ENCODE measurements at places on chromosomes 4 and X.

- DNase-seq: no peak
These were observed 51.6 kb downstream of the KIT start for GRCh38 chr4:54709400-54709799.

- no peak for DNase-seq
These were observed 97.4 kb downstream of the COL4A5 start for GRCh38 chrX:108537005-108537404.

GRCh38 chr4:122845066-122845465 is 18.4 kb downstream of the FGF2 start:
- no peak for DNase-seq

- DNase-seq: no peak
These were observed 2.4 kb downstream of the MEPE start for GRCh38 chr4:87835197-87835596.

DNA sequence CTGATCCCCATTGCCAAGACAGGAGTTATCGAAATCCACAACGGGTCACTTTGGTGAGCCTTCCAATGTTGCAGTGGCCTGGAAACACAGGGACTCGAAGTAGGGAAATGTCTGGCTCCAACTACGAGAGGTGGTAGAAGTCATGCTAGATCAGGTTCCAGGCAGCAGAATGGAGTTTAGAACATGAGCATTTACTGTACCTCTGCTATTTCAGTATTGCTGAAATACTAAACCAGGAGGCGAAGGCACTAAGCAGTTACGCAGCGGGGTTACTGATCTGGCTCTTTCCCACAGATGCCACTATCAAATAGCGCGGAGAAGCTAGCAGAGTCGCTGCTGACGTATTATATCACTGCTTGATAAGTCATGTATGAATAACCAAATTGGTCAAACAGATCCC is 56.3 kb downstream of the PTCHD1 start:
- DNase-seq: no peak

- DNase-seq: peak; percentile 2
These were observed 1126.9 kb downstream of the STPG2 start for GRCh38 chr4:97016186-97016907.

GRCh38 chr4:1363513-1363912 is 16.5 kb downstream of the UVSSA start:
- no peak for DNase-seq

- no peak for DNase-seq
These were observed 12.1 kb downstream of the FGFBP1 start for GRCh38 chr4:15926486-15926885.

DNA sequence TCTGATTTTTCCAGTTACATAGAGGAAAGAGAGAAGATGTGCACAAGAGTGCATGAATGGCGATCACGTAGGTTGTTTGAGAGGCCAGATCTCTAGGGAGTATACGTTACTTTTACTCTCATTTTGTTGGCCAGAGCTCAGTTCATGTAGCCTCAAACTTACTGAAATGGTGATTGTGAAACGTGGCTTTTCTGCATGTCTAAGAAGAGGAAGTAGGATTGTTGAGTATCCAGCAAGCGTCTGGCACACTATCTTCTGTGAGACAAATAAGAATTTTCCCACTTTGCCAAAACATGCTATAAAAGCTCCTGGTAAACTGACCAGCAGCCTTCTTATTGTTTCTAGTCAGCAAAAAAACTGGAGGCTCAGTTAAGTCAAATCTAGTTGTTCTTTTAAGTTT is 264.5 kb upstream of the EMCN start:
- no peak for DNase-seq

- DNase-seq: no peak
These were observed 216.1 kb upstream of the FAT1 start for GRCh38 chr4:186939766-186940165.

DNA sequence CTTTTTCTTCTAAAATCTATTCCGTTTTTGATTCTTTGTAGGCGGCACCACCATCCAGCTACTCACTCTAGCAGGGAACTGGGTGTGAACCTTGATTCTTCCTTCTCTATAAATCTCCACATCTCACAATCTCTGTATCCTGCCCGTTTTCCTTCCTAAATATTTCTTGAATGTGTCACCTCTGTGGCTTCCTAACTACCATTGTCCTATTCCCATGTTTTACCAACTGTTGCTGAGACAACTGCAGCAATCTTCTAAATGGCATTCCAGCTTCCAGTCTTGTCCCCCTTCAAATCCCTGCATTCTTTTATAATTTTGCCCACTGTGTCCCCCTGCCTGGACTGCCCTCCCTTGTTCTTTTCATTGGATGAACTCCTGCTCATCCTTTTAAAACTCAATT is 641.3 kb downstream of the RPA4 start:
- no peak for DNase-seq

- DNase-seq: no peak
These were observed 648 bp upstream of the MSMO1 start for GRCh38 chr4:165326831-165327210.

DNA sequence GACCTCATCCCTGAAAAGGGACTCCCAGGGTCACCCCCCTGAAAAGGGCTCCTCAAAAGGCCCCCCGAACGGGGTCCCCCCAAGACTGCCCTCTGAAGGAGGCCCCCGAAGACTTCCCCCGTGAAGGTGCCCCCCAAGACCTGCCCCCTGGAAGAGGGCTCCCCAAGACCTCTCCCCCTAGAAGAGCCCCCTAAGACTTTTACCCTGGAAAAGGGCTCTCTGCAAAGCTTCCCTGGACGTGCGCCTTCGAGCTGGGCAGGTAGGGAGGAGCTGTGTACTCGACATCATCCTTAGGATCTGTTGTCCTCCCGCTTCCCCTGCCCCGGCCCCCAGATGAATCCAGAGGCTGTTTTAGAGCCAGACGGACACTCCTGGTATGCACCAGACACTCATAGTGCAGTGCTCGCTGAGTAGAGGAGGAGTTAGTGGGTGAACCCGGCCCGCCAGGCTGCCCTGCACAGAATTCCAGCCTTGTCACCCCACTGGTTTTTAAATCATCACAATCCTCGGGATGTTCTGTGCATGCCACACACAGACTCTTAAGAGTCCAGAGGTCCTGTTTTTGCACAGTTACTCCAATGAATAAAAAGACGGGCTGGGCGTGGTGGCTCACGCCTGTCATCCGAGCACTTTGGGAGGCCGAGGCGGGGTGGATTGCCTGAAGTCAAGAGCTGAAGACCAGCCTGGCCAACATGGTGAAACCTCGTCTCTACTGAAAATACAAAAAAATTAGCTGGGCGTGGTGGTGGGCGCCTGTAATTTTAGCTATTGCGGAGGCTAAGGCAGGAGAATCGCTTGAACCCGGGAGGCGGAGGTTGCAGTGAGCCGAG is 5.7 kb upstream of the SLC25A6 start:
- no peak for DNase-seq

- no peak for DNase-seq
These were observed 228.0 kb downstream of the PALLD start for GRCh38 chr4:168724686-168725411.

GRCh38 chr4:164204434-164204833 is 549.5 kb upstream of the SMIM31 start:
- peak; percentile 74 for DNase-seq

- DNase-seq: no peak
These were observed 32.0 kb upstream of the FHL1 start for GRCh38 chrX:136115126-136115903.

DNA sequence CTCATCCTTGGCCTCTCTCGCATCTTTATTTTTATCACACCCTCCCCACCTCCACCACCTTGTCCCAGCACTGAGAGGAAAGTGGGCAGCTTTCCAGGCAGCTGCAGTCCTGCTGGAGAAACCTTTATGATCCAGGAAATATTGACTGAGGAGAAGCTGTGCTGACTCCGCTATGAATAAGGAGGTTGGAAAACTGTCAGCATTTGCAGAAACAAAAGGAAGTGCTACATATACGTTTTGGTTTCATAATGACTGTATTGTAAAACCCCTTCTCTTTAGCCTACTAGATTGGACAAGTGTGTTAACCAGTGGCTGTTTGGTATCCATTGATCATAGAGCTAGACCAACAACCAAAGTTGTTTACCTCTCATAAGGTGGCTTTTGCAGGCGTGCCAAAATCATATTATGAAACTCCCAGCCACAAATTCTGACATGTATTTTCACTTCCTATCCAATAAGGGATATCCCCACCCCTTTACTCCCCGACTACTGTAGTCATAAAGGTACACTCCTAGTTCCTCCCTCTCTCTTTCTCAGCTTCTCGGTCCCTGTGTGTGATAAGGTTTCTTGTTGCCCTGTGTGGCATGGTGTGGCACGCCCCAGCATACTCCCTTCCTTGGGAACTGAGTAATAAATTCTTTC is 88.4 kb downstream of the GPR143 start:
- no peak for DNase-seq

DNA sequence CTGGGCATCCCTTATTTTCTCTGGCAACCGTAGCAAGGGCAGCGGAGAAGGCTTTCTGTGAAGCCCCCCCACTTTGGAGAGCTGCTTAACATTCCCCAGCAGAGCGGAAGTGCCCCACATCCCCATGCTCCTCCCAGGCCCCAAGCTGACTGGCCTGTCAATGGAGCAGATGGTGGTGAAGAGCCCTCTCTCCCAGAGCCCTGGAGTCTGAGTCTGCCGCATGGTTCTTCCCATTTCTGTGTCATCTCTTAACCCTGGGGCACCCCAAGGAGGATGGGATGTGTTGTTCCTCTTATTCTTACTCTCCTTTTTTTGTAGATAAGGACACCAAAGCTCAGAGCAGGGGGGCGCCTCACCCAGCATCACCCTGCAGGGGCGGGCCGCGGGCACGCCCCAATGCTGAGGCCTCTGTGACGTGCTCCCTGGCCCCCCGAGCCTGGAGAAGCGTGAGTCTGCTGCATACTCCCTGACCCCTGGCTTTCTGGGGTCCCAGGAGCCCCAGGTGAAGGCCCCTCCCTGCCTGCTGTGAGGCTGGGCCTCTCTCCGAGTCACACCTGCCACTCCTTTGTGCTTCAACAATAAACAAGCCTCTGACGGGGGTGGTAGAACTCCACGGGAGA is 35.9 kb downstream of the ADRA2C start:
- DNase-seq: no peak

GRCh38 chrX:81202943-81203342 is 1.0 kb downstream of the SH3BGRL start:
- DNase-seq: no peak

All from retinal pigment epithelial cell (primary cell).